AG10803 (cell line): ENCODE measurements at places on chromosomes 2 and 18.

GRCh38 chr2:78676921-78677696 is 348.4 kb upstream of the REG3G start:
- DNase-seq, result no peak

DNA sequence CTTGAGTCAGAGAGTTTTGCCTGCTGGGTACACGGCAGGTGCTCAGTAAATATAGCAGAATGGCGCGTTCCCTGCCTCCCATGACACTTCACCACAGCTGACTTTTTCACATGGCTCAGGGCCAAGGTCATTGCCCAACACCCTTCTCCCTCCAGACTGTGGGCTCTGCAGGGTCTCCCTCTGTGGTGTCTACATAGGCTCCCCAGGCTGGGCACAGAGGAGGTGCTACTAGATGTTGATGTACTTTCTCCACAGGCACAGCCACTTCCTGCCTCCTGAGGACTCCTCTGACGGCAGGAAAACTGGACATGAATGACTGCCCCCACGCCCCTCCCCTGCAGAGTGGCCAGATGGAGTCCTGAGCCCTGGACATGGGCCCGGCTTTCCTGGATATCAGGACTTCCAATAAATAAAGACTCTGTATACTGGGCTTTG is 4.2 kb downstream of the CHCHD5 start:
- DNase-seq, result no peak

DNA sequence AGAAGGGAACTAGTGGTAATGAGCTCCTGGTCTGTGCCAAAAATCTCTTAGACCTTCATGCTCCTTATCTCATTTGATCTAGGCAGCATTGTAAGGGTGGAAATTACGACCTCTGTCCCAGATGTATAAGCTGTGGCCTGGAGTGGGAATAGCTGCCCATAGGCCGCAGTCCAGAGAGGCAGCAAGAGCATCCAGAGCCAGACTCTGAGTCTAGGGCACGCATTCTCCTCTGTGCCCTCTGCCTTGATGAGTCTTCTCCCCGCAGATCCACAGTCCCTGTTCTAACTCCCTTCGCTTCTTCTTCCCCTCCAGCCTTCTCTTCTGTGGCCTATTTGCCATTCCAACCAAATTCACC is 304.6 kb downstream of the MYCN start:
- no peak for DNase-seq

GRCh38 chr2:159882130-159882745 is 84.2 kb upstream of the CD302 start:
- no peak for DNase-seq

GRCh38 chr18:43720041-43720440 is 442.8 kb upstream of the SYT4 start:
- DNase-seq, result peak; percentile 3

DNA sequence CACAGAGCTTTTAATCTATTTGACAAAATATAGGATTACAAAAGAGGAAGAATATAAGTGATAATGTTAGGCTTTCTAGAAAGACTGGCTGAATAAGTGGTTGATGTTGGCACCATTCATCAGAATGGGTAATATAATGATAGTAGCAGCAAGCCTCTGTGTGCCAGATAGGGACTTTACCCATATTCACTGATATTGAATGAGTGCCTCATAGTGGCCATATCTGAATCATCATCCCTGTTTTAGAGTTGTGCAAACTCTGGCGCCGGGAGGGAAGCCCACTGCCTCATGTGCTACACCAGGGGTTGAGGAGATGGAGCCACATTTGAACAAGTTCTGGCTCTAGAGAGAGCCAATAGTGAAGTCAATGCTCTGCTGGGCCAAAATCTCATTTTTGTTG is 368.7 kb upstream of the CRIM1 start:
- DNase-seq, result no peak

GRCh38 chr2:144832048-144832447 is 312.1 kb upstream of the ZEB2 start:
- DNase-seq, result no peak

- DNase-seq, result no peak
Observed at GRCh38 chr2:65329525-65329924, 101.9 kb downstream of the ACTR2 start.

DNA sequence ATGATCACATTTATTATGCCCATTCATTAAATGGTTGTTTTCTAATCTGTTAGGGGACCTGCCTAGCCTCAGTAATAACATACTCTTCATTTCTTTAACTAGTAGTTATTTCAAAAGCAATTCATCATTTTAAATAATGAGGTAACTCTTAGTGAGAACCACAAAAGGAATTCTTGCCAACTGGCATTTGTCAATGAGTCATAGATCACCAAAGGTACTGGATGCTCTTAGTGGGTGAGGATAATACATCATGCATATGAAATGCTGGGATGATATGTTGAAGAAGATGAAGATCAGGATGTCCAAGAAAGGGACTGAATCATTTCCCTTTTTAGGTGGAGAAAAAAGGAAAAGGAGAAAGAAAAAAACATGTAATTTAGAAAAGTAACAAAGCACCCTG is 826.2 kb upstream of the DDX18 start:
- no peak for DNase-seq

DNA sequence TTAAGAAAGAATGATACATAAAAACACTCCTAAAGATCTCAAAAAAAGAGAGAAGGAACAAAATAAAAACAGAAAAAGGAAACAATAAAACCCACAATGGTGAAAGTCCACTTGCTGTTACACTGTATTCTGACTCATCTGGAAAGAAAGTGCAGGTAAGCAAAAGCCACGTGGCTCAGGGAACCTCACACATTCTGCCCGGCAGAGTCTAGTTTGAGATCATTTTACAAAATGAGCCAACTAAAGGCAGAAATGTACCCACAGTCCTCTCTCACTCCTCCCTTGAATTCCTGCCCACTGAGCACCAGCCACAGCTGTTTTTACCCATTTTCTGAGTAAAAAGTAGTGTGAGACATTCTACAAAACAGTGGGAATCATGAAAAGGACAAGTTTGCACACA is 10.0 kb downstream of the KCNH7 start:
- no peak for DNase-seq

GRCh38 chr2:12732651-12733050 is 15.9 kb downstream of the TRIB2 start:
- DNase-seq, result no peak

DNA sequence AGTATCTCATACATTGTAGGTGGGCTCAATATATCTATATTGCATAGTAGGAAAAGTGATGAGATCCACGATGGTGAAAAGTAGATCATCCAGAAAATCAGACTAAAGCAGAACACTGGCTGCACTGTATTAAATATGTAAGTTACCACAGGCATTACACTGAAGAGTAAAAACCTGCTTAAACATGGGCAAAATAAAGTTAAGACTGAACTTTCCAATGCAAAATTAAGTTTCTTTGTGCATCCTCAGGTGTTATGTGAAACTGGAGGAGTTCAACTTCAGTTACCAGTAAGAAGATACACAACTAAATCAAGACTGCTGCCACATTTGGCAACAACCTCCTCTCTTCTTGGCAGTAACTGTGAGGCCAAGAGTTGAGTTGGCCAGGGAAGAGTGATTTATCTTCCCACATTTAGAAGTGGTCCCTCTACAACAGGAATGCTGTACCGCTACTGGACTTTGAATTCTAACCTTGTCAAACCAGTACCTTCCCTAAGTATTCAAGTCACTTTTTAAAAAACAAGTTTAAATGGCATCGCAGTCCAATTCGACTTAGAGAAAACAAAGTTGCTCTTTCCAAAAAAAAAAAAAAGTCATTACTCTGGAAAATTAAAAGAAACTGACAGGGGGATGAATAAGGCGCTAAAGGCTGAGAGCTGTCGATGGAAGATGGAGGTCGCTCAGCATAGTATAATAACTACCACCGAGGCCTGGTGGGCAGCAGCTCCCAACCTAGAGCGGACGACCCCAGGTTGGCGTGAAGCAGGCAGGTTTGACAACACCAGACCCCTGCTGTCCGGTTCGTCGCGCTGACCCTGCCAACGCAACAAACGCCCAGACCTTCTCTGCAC is 1.1 kb downstream of the MAP4K3 start:
- DNase-seq, result peak; percentile 74

DNA sequence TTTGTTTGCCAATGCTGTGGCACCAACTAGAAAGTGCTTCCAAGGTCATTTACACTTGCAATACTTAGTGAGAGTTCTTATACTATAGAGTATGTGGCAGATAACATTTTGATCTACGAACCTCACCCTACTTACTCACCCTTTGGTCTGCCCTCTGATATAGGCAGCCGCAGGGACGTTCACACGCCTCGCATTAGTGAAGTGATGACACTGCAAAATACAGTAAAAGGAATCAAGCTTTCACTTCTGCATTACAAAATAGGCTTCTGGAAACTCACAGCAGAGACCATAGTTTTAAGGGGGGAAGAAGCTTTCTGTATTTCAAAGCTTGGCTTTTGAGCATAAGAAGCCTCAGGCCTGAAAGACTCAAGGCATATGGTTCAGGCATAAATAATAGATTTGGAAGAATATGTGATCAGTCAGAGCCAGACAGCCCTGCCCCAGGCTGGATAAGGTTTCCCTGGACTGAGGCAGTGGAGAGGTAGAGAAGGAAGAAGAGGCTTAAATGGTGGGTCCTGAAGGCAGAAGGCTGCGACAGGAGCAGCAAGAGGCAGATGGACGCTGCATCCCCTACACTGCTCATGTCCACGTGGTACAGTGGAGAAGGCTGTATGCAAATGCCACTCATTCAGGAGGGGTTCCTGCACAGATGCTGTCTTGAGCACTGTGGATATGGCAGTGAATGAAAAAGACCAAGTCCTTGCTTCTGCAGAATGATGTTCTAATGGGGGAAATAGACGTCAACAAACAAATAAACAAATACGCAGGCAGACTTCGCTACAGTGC is 63.1 kb downstream of the FECH start:
- no peak for DNase-seq

DNA sequence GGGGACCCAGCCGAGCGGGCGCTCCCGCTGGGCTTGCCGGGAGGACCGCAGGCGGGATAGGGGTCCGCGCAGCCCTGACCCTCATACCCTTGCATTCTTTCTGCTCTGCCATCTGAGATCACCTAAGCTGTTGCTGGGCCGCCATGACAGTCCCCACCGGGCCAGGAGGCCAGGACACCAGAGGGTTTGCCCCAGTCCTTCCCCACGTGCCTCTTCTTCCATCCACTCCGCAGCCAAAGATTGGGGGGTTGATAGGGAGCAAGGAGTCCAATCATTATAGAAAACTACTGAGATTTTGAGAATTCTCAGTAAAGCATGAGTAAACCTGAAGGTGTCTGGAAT is 453 bp upstream of the GRB14 start:
- DNase-seq, result no peak

- DNase-seq, result no peak
Observed at GRCh38 chr2:172964511-172965139, 111.0 kb upstream of the MAP3K20 start.

GRCh38 chr2:234189230-234189629 is 138.7 kb downstream of the SPP2 start:
- DNase-seq, result no peak

- DNase-seq, result no peak
Observed at GRCh38 chr2:1754461-1755170, 10.3 kb upstream of the PXDN start.

GRCh38 chr18:45688833-45689232 is 35.1 kb upstream of the SLC14A1 start:
- no peak for DNase-seq

DNA sequence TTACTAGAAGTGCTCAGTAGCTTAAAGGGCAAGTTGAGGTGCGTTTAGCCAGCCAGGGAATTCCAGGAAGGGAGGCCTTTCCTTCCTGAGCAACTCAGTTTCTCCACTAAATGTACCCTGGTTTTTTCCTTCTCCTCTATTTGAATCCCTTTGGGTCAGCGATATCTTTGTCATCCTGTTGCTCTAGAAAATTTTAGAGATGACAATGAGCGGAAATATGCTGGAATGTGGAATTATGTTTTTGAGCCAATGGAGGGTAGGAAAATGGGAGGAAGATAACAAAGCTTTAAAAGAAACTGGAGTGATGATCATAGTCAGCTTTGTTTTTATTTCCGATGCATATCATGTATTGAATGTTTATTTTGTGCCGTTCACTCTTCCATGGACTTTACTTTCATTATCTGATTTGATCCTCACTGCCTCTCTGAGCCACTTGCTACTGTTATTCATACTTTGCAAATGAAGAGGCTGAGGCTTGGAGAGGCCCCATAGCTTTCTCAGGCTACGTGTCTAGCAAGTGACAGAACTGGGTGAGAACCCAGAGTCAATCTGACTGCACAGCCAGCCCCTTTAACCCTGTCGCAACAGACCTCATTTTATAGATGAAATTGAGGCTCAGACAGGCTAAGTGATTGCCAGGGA is 67.3 kb downstream of the NTSR2 start:
- DNase-seq, result no peak

- DNase-seq, result no peak
Observed at GRCh38 chr18:77754475-77755044, 504.9 kb downstream of the GALR1 start.

GRCh38 chr18:54509793-54510192 is 81.3 kb upstream of the DYNAP start:
- no peak for DNase-seq

DNA sequence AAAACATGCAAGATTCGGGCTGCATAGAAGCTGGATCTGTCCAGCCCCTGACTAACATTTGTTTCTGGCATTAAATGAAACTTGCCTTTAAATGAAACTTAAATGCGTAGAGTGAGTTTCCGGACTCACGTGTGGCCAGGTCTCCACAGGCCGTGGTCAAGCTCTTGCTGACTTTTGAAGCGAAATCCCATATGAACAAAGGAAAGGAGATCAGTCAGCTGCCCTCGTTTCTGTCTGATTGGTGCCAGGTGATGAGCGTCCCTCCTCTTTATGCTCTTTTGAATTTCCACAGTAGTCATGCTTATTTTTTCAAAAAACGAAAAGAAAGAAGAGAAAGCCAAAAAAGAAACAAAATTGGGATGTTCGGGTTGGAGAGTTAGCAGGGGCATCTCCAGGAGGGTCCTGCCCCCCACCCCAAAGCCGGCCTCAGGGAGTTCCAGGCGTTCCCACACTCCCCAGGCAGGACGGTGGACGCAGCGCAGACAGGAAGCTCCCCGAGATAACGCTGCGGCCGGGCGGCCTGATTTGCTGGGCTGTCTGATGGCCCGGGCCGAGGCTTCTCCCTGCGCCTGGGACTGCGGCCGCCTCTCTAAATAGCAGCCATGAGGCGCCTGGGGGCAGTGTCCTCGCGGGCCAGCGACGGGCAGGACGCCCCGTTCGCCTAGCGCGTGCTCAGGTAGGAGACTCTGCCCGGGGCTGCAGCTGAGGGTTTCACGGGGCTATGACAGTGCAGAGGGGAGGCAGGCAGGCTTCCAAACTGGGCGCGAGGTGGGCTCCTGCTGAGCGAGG is at the start of gene COLEC11:
TSS of gene COLEC11 (plus strand) at position 620 of the 789 bp plus-strand sequence. CDS start 9,229 bp downstream, outside the sequence.
- peak; percentile 22 for DNase-seq
